ENCODE measurements at places on chromosomes 4 and X. TPM values are rescaled to one million over a fixed set of nuclear protein-coding genes. Genes with fewer than 3 reads are reported as not detected.

The STOX2 gene
- total RNA-seq: not detected

The GUCY1A1 gene
- total RNA-seq: not detected

The ACTRT1 gene
- not detected for total RNA-seq

The FLNA gene
- total RNA-seq: 891 TPM

The PNCK gene
- total RNA-seq: 0.30 TPM

The CYSLTR1 gene
- 3.1 TPM for total RNA-seq

The PDGFC gene
- not detected for total RNA-seq

The LONRF3 gene
- 1.7 TPM for total RNA-seq

The PCSK1N gene
- 1.3 TPM for total RNA-seq
